SK-N-SH (cell line): ENCODE measurements at places on chromosomes 11 and 22.

DNA sequence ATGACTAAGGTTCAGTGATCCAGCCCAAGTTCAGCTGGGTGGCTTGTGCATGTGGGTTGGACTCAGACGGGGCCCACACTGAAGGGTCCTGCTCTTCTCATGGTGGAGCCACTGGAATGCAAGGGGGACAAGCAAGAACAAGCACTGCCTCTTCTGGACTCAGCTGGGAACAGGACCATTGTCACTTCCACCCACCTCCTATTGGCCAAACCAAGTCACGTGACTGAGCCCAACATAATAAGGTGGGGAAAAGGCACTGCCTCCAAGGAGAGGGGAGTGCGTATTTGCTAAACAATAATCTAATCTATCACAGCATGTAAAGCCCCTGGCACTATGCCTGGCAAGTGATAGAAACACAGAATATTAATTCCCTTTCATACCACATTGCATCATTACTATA is 87.1 kb downstream of the CHST1 start:
- peak; percentile 27 for DNase-seq

GRCh38 chr11:109940816-109941215 is 152.4 kb upstream of the ZC3H12C start:
- no peak for DNase-seq

DNA sequence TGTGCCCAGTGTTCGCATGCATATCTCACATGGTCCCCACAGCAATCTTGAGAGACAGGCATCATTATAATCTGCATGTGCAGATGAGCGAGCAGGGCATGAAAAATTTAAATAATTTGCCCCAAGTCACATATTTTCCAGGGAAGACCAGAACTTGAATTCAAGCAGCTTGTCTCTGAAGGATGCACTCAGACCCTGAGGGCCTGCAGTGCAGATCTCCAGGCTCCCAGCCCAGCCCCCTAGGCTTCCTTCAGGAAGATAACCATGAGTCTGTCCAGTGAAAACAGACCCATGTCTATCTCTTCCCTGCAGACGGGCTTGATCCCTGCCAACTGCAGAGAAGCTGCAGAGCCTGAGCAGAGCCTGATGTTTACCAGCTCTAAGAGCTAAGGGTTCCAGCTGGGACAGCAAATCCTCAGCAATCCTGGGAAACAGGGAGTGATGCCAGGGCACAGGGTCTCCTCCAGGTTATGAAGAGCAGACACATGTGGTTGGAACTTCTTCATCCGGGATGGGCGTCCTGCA is 55.1 kb downstream of the NAV2 start:
- peak; percentile 63 for DNase-seq

- peak; percentile 70 for DNase-seq
Measured at GRCh38 chr11:64637334-64638017, 46.5 kb downstream of the SLC22A12 start.

DNA sequence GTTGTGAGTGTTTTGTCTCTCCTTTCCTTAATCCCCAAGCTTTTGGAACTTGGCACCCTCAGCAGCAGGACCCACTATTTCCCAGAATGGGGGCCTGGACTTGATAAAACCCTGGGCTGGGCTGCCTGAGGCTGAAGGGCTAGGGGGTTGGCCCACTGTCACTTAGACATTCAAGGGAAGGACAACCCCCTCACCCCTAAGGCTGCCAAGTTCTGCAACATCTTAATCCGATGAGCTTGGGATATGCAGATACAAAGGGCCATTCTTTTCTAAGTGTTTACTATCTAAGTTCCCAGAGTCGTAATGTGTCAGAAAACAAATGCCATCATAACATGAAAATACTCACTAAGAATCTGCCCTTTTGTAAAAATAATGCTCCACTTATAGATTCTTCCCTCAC is 42.9 kb downstream of the IRAG1 start:
- DNase-seq: no peak

DNA sequence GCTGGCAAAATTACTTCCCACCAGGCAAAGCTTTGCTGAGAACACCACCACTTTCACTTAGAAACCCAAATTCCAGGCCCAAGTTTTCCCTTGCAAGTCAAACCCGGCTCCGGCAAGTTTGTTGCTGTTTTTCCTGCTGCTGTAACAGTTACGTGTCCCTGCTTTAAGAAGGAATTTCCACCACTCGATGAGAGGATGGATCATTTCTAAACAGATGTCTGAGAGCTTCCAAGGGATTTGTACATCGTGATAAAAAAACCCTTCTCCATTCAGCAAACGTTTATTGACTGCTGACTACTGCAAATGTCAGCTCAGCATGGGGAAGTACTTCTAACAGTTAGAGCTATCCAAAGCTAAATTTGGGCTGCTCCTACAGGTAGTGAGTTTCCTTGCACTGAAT is 19.7 kb downstream of the P2RX3 start:
- DNase-seq: no peak

- DNase-seq: no peak
Measured at GRCh38 chr11:97033178-97033577, 643.4 kb downstream of the JRKL start.

DNA sequence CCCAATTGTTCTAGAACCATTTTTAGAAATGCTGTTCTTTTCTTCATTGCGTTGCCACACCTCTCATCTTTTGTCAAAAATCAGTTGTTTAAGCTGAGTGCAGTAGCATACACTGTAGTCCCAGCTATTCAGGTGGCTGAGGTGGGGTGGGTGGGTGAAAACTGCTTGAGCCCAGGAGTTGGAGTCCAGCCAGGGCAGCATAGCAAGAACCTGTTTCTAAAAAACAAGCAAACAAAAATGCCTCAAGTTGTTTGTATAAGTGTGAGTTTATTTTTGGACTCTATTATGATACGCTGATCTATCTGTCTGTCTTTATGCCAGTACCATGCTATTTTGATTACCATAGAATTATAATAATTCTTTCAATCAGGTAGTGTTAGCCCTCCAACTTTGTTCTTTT is 62.5 kb upstream of the RRM1 start:
- DNase-seq: no peak

GRCh38 chr11:134949121-134950090 is 537.4 kb upstream of the B3GAT1 start:
- no peak for DNase-seq

DNA sequence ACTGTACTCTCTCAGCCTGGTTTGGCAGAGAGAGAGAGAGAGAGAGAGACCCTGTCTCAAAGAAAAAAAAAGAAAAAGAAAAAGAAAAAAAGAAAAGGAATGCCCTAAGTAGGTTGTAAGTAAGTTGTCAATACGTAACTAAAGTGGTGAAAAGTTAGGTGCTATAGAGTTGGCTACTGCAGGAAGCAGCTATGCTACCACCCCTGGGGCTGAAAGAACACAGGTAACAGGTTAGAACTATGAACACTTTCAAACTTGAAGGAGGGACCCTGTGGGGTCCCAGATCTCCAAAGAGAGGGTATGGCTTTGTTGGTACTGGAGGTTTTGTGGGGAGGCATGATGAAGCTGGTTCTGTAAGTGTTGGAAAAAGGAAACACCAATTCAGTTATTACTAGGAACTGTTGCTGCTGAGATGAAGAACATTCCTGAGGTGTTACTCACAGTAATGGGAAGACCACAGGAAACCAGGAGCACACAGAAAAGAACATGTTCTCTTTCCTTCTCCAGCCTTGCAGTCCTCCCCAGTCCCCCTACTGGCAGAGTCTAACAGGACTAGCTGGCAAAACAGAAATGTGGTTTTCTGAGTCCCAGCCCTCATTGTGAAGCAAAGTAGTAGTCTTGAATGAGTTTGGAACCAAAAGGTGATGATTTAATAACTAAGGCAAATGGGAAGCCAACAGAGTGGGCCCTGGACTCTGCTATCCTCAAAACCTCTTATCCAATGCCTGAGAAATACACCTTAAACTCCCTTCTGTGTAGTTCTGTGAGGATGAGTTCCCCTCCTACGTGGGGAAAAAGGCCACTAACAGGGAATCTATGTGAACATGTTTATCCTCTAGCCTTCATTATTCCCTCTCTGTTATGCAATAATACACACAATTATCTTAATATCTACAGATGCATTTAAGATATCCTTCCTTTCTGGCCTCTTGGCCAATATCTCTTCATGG is 427.0 kb upstream of the DDI1 start:
- DNase-seq: no peak

GRCh38 chr11:125347261-125347585 is 148.8 kb downstream of the FEZ1 start:
- DNase-seq: no peak

DNA sequence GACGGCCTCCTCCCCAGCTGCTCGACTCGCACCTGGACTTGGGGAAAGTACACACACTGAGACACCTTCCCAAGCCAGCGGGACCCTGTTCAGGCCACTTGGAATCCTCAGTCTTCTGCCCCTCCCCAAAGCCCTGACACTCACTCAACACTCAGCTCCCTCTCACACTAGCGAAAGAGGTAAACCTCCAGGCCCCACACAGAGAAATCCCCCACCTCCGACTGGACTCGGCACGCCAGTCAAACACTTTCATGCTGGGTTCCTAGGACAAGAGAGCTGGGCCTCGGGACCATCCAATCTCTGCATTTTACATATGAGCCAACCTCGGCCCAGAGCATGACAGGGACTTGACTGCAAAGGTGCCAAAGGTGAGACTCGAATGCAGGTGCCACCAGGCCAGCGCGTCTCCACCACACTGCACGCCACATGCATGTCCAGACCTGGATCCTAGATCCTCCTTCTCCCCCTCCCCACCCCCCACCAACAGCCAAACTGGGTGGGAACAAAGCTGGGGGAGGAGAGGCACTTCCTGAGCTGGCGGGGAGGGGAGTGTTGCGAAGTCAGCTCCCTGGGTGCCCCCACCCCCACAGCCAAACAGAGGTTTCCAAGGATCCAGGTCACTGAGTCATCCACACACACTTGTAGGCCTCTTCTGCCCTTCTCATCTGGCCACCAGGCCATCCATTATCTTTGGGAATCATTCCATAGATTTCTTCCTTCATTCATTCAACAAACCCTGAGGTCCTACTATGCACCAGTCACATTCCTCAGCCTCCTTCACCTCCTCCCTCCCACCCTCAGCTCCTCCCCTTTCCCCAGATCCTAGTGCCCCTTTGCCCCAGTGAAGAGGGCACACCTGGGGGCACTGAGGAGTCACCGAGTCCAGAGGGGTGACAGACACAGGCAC is 10.7 kb upstream of the CD5 start:
- no peak for DNase-seq

DNA sequence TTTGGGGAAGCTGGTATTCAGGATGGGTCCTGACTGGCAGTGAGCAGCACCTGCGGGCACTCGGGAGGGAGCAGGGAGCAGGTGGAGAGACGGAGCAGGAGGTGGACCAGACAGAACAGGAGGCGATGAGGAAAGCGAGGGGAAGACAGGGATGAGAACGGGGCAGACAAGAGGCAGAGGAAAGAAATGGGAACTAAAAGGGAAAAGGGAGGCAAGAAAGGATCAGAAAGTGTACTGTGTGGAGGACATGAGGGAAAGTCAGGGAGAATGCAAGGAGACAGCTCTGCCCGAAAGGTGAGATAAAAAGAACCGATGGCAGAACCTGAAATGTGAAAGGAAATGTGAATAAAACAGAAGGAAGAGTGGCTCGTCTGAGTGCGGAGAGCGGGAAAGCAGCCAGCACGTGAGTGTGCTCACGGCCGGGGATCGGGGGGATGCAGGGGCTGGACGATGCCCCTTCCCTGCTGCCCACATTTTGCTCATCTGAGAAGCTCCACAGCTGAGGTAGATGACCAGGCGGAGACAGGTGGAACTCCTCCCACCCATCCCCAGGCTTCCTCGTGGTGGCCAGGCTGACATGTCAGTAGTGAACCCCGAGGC is 494.4 kb upstream of the B3GAT1 start:
- no peak for DNase-seq

DNA sequence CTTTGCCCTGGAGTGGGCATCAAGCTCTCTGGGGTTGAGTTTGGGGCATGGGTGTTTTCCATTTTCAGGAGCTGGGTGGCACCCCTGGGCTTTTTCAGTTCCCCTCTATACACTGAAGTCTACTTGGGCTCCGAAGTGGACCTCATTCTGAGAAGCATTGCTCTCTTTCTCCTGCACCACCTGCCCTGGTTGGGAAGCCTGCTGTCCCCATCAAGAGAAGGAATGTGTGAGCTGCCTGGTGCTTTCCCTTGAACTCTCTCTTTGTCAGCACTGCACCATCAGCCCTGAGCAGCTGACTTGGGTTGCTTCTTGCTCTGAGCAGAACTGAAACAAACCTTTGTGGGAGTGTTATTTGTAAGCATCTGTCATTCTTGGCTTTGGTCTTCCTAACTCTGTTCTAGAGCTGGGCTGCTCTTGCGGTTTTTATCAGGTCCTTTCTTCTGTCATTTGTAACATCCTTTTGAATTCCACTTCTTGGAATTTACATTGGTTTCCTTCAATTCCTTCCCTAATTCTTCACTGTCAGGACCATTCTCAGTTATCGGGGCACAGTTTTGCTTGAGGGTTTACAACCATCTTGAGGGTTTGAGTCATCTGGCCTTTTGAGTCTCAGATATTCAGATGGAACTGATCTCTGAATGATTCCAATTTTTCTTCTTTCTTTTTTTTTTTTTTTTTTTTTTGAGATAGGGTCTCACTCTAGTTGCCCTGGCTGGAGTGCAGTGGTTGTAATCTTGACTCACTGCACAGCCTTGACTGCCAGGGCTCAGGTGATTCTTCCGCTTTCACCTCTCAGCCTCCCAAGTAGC is 20.5 kb downstream of the UBE2L3 start:
- DNase-seq: no peak

DNA sequence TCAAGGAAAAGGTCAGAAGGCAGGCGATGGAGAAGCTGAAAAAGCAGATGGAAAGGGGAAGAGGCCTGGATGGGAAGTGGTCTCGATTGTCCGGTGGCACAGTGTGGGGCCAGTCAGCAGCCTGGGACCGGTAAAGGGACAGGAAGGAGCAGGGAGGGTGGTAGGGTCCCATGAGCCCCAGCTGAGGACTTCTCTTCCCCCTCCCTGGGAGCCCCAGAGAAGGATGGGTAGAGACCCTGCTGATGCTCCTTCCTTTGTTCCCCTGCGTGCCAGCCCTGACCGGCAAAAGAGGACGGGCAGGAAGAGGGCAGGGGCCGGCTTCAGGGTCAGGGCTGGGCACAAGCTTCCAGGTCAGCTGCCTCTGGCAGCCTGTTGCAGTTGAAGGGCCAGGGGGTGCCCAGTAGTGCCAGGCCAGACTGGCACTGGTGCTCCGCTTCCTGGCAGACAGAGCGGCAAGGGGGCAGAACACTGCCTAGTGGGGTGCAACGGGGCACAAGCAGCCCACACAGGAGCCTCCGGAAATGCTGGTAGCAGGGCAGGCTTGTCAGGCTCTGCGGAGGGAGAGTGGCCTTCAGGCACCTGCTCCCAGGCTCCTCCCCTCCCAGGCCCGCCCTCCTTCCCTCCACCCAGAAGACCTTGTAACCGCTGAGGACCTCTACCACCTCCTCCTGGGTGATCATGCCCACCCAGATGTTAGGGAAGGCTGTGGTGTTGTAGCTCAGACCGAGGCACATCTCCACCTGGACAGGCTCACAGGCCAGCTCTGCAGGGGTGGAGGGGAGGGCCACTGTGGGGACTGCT is 739 bp upstream of the C1QTNF5 start:
- DNase-seq: no peak

DNA sequence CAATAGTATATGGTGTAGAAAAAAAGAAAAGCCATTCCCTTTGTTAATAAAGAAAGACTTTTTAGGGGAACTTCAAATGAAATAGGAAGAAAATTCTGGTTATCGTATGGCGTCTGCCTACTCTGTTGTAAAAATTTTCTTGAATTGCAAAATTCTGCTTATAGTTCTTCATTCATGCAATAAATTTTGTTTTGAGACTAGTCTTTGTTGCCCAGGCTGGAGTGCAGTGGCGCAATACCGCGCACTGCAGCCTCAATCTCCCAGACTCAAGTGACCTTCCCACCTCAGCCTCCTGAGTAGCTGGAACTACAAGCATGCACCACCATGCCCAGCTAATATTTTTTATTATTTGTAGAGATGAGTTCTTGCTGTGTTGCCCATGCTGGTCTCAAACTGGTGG is 5.8 kb downstream of the DDIAS start:
- DNase-seq: no peak
